ENCODE measurements at places on chromosomes 1 and 21. TPM values are rescaled to one million over a fixed set of nuclear protein-coding genes. Genes with fewer than 3 reads are reported as not detected.

Gene DNASE2B
- total RNA-seq: not detected

Gene TMEM69
- 28.1 TPM for total RNA-seq

DNA sequence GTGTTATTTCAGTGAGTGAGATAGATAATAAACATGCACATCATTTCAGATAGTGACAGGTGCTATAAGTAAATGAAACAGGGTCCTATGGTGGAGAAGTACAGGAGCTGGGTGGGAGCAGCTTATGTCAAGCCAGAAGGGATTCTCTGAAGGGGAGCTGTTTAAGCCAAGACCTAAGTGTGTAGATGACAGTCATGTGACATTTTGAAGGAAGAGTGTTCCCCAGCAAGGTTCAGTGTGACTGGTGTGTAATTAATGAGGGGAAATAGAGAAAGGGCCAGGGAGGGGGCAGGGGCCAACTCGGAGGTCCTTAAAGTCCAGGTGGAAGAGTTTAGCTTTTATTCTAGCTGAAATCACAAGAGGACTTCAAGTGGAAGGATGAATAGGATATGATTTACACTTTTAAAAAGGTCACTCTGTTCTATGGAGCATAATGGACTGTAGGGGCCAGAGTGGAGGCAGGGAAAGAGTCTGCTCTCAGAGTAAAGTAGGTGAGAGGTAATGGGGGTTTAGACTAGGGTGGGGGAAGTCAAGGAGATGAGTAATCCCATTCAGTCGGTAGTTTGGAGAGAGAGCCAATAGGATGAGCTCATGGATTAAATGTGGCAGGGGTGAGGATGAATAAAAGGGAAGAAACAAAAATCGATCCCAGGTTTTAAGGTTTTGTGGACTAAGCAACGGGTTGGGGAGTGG is 243.1 kb downstream of the CACNA1E start:
- no peaks in the 10 kb centered on the region for H3K4me1 ChIP-seq
- no peak overlapping the region for H3K4me3 ChIP-seq
- DNase-seq: no peak
- H3K27me3 ChIP-seq: peaks cover 93% of the 10 kb centered on the region
- peaks cover 7% of the 10 kb centered on the region for H3K36me3 ChIP-seq

Gene C1QC
- not detected for total RNA-seq

GRCh38 chr1:195594322-195594721 is 1013.9 kb downstream of the KCNT2 start:
- DNase-seq: no peak
- no peaks in the 10 kb centered on the region for H3K4me1 ChIP-seq
- no peaks in the 10 kb centered on the region for H3K36me3 ChIP-seq
- no peaks in the 10 kb centered on the region for H3K27me3 ChIP-seq
- H3K27ac ChIP-seq: no peak overlapping the region
- no peak overlapping the region for H3K4me3 ChIP-seq

Gene CELA3A
- not detected for total RNA-seq

DNA sequence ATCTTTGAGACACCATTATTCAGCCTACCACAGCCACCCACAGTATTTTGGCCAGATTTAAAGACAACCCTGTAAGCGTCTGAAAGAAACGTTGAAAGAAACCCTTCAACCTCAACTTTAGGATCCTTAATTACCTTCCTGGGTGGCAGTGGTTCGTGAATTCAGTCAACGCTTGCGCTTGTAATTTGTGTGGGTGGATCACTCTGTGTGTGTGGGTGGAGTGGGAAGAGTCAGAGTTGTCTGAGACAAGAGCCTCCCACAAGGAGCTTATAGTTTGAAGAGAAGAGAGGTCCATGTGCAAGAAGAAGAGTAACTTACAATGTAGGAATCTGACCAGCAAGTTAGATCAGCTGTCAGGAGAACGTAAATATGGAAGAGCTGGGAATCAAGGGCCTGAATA is 8.4 kb downstream of the COQ8A start:
- H3K27me3 ChIP-seq: peaks cover 26% of the 10 kb centered on the region
- peaks cover 5% of the 10 kb centered on the region for H3K4me1 ChIP-seq
- no peaks in the 10 kb centered on the region for H3K36me3 ChIP-seq
- peak; percentile 6 for DNase-seq

- H3K4me3 ChIP-seq: no peak overlapping the region
- H3K36me3 ChIP-seq: no peaks in the 10 kb centered on the region
- DNase-seq: peak; percentile 74
- no peak overlapping the region for H3K27ac ChIP-seq
- no peaks in the 10 kb centered on the region for H3K27me3 ChIP-seq
- no peaks in the 10 kb centered on the region for H3K4me1 ChIP-seq
Measured at GRCh38 chr1:190615818-190616217, 138.2 kb upstream of the BRINP3 start.

DNA sequence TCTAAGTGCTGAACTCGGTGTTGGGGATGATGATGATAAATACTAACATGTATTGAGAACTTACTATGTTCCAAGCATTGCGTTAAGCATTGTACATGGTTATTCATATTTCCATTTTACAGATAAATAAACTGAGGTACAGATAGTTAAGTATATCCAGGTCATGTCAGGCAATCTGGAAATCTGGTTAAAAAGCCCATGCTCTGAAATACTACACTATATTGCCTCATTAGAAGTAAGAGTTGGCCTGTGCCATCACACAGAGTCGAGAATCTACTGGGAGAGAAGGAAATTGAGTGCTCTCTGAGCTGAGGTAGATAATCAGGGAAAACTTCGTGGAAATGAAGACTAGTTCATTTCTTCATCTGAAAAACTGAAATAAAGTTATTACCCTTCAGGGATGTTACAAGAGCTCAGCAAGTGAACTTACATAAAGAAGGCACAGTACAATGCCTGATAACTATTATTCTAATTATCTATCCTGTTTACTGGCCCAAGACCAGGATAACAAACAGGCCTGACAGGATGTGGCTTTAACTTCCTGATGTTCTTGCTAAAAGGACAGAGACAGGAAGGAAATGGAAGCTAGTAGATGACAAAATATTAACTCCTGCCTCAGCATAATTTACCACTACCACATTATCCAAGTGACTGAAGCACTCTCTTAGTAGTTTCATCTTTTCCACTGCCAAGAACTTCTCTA is 85.6 kb downstream of the EPS15 start:
- H3K27ac ChIP-seq: no peak overlapping the region
- no peak for DNase-seq
- peaks cover 25% of the 10 kb centered on the region for H3K36me3 ChIP-seq
- H3K4me1 ChIP-seq: no peaks in the 10 kb centered on the region
- no peaks in the 10 kb centered on the region for H3K27me3 ChIP-seq

GRCh38 chr1:21914880-21915640 is 22.1 kb downstream of the HSPG2 start:
- no peak overlapping the region for H3K4me3 ChIP-seq
- DNase-seq: no peak
- H3K27me3 ChIP-seq: no peaks in the 10 kb centered on the region
- peaks cover 30% of the 10 kb centered on the region for H3K36me3 ChIP-seq
- H3K4me1 ChIP-seq: peaks cover 24% of the 10 kb centered on the region

DNA sequence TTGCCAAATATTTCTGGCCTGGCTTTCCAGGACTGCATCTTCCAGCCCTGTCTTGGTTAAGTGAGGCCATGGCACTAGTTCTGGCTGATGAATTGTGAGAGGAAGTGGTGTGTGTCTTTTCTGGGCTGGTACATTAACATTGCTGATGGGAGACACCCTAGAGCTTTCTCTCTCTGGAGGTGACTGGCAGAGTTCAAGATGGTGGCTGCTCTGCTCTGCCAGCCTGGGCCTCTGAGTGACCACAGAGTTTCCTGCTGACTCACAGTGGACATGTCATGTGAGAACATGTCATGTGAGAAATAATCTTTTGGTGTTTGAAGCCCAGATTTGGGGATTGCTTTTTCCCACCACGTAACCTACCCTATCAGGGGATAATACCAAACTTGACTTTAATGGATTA is 218.0 kb upstream of the KIAA0040 start:
- no peak overlapping the region for H3K4me3 ChIP-seq
- no peaks in the 10 kb centered on the region for H3K36me3 ChIP-seq
- no peak for DNase-seq
- H3K27ac ChIP-seq: no peak overlapping the region
- H3K27me3 ChIP-seq: no peaks in the 10 kb centered on the region

- no peak overlapping the region for H3K4me3 ChIP-seq
- H3K4me1 ChIP-seq: peaks cover 8% of the 10 kb centered on the region
- H3K27ac ChIP-seq: no peak overlapping the region
- peaks cover 53% of the 10 kb centered on the region for H3K36me3 ChIP-seq
- no peaks in the 10 kb centered on the region for H3K27me3 ChIP-seq
- no peak for DNase-seq
Measured at GRCh38 chr1:45569571-45569961, 14.3 kb upstream of the NASP start.

Gene LRRC38
- 0.51 TPM for total RNA-seq

DNA sequence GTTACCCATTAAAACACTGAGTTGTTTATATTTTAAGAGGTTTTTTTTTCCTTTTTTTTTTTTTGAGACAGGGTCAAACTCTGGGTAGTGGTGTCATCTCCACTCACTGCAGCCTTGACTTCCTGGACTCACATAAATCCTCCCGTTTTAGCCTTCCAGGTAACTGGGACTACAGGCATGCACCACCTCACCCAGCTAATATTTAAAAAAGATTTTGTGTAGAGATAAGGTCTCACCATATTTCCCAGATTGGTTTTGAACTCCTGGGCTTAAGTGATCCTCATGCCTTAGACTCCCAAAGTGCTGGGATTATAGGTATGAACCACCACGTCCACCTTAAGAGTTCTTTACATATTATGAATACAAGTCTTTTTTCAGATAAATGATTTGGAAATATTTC is 146.5 kb downstream of the COQ8A start:
- H3K36me3 ChIP-seq: peaks cover 21% of the 10 kb centered on the region
- no peaks in the 10 kb centered on the region for H3K4me1 ChIP-seq
- H3K27me3 ChIP-seq: no peaks in the 10 kb centered on the region

Gene TLCD4
- 6.4 TPM for total RNA-seq

Gene VAMP3
- total RNA-seq: 54.5 TPM

Gene IGFN1
- not detected for total RNA-seq

All from endodermal cell (in vitro differentiated cells).